ENCODE measurements at places on chromosomes 4 and X.

- DNase-seq, result no peak
Measured at GRCh38 chr4:133058701-133059100, 90.4 kb upstream of the PCDH10 start.

- no peak for DNase-seq
Measured at GRCh38 chr4:99617374-99617773, 40.3 kb downstream of the C4orf54 start.

DNA sequence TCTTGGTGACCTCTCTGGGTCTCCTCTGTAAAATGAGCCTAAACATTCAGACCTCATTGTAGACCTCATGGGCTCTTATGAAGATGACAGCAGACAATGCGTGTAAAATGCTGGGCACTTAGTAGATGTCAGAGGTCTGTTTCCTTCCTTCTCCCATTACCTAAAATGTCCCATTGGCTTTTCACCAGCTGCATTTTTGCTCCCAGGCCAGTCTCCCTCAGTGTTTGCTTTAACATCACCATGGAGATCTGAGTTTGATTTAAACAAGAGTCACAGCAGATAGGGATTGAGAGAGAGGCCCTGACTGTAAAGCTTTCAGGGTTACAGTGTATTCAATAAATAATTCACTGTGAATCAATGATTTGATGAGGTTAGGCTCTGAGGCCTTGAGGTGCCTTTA, 24.3 kb downstream of the PSAPL1 start:
- DNase-seq, result no peak

- no peak for DNase-seq
Measured at GRCh38 chr4:6270636-6271121, 1.0 kb downstream of the WFS1 start.

GRCh38 chr4:102799816-102800215, 27.5 kb downstream of the UBE2D3 start:
- no peak for DNase-seq

DNA sequence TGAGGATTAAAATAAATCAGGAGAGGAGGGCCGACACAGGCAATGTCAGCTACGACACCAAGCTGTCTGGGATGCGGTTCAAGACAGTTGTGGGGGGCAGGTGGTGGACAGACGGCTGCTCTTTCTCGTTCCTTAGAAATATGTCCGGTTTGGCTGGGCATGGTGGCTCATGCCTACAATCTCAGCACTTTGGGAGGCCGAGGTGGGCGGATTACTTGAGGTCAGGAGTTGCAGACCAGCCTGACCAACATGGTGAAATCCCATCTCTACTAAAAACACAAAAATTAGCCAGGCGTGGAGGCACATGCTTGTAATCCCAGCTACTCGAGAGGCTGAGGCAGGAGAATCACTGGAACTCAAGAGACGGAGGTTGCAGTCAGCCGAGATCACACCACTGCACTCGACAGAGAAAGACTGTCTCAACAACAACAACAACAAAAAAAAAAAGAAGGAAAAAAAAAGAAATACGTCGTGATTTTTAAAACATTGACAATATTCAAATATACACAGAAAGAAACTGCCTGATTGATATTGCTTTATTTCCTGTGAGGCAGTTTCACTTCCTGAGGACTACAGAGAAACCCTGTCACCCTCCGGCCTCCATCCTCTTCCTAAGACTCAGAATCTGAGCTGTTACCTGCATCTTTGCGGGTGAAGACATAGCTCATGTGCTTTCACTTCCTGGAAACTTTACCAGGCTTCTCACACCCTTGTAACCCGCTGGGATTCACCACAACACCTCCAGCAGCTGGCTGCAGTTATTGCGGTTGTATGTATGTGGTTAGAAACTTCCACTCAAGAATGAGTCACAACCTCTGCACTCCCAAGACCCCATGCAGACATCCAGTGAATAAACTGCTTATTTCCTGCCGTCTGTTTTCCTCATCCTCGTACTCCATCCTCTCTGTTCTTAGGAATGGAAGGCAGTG, 63.8 kb upstream of the STS start:
- peak; percentile 73 for DNase-seq

DNA sequence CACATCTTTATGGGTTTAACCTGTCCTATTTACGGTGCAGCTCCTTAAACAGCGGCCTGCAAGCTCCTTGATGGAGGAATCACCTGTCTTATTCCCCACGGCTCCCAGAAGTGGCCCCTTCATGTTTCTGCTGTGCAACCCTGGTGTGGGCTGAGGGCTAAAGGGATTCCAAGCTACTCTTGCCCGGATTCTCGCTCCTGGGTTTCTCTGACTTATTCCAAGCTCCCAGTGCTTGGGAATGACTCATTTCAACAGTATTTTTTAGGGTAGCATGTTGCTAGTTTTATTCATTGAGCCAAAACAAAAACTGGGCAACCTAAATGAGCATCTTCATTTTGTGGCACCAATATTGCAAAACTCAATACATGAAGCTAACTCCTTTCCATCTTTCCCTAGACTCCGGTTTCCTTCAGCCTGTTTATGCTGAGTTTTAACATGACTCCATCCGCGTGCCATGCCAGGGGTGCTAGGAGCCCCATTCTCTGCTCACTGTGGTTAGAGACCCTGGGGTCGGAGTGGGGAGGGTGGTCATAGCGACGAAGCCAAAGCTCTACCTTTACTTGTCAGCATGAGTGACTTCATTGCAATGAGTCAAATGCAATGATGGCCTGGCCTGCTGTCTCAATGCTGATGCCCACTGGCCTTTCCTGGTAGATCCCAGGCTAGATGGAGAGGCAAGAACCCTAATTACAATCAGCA, 349.7 kb downstream of the NR3C2 start:
- no peak for DNase-seq

DNA sequence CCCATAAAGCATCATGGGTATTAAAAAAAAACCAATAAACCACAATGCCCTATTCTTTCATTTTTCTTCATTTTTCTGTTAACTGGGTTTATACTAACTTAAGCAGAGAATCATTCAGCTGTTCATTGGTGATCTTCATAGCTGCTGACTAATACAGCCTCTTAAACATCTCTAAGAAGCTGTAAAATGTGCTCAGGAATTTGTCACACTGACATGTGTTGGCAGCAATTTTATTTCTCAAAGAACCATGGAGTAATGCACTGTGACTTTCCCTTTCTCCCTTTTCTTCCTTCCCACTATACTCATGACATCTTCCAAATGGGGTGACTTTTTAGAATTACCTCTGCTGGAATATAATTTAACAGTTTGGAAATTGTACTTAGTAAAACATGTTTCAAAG, 315.4 kb downstream of the ANTXR2 start:
- DNase-seq, result no peak

GRCh38 chr4:18405054-18405453, 383.5 kb upstream of the LCORL start:
- no peak for DNase-seq

GRCh38 chr4:17426222-17426621, 85.7 kb downstream of the QDPR start:
- no peak for DNase-seq

DNA sequence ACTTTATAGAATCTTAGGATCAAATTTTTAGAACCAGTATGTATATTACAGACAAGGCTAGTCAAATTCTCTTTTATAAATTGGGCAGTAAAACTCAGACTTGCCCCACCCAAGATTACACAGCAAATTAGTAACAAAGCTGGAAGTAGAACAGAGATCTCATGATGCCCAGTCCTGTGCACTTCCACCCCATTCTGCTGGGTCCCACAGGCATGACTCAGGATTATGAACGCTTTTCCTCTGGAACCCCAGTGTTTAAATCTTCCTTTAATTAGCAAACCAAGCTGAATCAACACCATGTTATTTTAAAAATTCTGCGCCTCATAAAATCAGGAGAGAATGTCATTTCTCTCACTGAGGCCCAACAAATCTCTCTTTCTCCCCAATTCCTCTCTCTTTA, 1.5 kb upstream of the IL13RA2 start:
- no peak for DNase-seq

DNA sequence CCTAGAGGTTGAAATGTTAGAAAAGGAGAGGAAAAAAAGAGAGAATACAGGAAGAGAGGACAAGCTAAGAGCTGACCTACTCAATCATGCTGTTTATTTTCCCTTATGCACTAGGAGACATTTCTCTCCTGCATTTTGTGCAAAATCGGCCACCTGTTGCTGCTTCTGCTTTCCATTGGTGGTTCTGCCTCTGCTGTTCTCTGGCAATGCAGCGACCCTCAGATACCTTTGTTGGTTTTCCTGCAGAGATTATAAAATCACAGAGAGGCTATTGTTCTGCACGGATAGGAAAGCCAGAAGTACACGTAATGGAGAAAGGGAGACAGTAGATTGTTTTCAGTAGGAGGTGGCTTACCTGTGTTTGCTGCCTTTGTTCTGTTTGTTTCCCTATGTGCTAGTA, 108.9 kb downstream of the UNC5C start:
- DNase-seq, result no peak

DNA sequence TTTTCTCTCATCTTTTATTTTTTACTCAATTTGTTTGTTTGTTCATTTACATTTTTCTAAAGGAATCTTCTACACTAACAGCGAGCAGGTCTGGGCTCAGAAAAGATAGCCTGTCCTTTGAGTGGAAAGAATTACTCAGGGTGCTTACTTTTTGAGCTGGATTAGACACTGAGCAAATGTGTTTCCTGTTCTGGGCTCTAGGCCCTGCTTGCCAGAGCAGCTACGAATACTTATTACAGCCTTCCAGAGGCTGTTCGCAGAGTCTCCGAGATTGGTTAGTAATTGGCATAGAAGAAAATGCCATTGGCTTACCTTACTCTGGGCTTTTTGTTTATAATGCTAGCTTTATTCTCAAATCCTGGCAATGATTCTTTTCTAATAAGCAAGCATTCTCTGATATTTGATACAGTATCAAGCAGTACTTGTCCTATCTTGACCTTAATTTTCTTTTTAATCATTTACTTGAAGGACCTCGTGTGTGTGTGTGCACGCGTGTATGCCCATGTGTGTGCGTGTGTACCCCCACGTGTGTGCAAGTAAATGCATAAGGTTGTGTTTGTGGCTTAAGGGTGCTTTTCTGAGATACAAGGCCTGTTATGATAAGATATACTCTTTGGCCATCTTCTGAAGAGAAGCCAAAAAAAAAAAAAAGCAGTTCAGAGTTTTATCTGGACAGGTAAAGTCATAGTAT, 76.2 kb upstream of the GRXCR1 start:
- no peak for DNase-seq

GRCh38 chr4:165088366-165088765, 24.3 kb downstream of the TMEM192 start:
- no peak for DNase-seq

GRCh38 chr4:112916868-112917267, 132.6 kb upstream of the ANK2 start:
- DNase-seq, result no peak

- peak; percentile 40 for DNase-seq
Measured at GRCh38 chrX:51496501-51497291, at the start of gene NUDT11. TSS of gene NUDT11 (minus strand) at chrX:51496592. CDS start at chrX:51496444, 148 bp downstream.

GRCh38 chr4:138111462-138112000, 130.6 kb downstream of the SLC7A11 start:
- no peak for DNase-seq

GRCh38 chrX:67720344-67720743, 176.5 kb downstream of the AR start:
- DNase-seq, result no peak

DNA sequence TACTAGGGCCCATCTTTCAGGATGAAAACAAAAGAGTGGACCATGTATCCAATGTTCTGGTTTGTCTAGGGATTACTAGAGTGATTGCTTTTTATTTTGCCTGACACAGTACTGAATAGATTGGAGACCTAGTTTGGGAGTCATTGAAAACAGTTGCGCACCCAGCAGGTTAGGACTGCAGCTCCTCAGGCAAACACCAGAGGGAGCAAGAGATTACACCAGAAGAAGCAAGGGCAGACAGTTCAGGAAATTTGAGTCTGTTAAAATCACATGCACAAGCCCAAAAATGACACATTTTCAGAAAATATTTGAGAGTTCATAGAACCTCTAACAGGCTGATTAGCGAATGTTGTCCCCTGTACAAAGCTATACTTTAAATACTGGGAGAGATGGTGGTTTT, 55.6 kb downstream of the CYLC1 start:
- DNase-seq, result no peak

- DNase-seq, result peak; percentile 8
Measured at GRCh38 chrX:38985375-38985774, 184.1 kb downstream of the MID1IP1 start.

DNA sequence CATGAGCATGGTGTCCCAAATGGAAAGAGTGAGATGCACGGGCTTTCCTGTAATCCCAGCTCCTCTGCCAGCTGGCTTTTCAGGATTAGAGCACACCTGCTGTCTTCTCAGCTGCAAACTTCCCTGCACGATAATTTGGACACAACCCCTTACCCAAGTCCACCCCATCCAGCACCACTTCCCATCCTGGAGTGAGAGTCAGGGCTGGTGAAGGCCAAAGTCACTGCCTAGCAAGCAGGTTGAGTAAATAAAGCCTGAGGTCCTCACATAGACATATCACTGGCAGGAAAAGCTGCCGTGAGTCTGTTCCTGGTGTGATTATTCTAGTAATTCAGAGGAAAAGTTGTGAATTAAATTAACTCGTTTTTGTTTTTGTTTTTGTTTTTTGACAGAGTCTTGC, 113.9 kb upstream of the MBNL3 start:
- DNase-seq, result no peak

DNA sequence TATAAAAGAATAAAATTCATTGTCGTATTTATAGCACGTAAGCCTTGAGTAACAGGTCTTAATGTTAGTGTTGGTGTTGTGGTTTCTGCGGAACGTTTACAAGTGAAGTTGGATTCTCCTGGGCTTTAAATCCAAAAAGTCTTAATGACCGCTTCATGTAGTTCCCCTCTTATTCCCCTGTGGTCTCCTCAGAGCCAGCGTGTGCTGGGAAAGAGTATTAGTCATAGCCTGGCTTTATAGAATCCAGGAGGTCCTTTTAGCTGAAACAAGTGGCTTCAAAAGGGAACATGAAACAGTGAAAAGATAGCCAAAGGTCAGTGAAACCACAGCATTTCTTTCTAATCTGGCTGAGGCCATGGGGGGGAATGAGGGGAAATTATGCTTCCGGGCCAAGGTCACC, 79.1 kb downstream of the CLCN4 start:
- no peak for DNase-seq

DNA sequence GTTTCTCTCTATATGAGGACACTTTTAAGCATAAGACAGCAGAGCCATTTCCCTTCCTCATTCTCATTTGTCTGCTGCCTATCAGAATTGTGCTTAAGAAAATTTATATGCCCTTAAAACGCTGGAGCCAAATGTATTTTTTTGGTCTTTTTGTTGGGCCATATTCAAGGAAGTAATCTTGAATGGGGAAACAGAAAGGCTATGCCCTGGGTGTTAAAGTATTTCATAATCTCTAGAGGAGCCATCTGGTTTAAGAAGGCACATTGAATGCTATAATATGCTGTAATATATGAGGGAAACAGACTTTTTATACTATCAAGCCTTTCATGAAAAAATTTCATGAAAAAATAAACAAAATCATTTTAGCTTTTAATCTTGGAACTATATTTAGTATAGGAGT, 4.3 kb downstream of the DMD start:
- no peak for DNase-seq

Data from CD4-positive, alpha-beta T cell treated with Interleukin-17A for 4 hours (primary cell).